Activated CD4-positive, alpha-beta memory T cell treated with anti-CD3 and anti-CD28 coated beads, Interleukin-2, amount 10 ng/mL, durations not matched to agents 7 days and 5 days (primary cell): ENCODE measurements at places on chromosomes 12 and 14. TPM values are rescaled to one million over a fixed set of nuclear protein-coding genes. Genes with fewer than 3 reads are reported as not detected.

DNA sequence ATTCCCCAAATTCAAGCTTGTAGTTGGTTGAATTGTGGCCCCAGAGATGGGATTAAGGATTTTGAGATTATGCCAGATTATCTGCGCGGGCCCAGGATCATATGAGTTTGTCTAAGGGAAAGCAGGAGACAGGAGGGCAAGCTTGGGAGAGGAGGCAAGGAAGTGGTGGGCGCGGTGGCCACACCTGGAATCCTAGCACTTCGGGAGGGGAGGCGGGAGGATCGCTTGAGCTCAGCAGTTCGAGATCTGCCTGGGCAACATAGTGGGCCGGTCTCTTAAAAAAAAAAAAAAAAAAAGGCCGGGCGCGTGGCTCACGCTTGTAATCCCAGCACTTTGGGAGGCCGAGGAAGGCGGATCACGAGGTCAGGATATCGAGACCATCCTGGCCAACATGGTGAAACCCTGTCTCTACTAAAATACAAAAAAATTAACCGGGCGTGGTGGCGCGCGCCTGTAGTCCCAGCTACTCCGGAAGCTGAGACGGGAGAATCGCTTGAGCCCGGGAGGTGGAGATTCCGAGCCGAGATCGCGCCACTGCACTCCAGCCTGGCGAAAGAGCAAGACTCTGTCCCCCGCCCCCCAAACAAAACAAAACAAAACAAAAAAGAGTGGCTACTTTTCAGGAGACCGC, 881 bp upstream of the PUS1 start:
- DNase-seq: no peak

DNA sequence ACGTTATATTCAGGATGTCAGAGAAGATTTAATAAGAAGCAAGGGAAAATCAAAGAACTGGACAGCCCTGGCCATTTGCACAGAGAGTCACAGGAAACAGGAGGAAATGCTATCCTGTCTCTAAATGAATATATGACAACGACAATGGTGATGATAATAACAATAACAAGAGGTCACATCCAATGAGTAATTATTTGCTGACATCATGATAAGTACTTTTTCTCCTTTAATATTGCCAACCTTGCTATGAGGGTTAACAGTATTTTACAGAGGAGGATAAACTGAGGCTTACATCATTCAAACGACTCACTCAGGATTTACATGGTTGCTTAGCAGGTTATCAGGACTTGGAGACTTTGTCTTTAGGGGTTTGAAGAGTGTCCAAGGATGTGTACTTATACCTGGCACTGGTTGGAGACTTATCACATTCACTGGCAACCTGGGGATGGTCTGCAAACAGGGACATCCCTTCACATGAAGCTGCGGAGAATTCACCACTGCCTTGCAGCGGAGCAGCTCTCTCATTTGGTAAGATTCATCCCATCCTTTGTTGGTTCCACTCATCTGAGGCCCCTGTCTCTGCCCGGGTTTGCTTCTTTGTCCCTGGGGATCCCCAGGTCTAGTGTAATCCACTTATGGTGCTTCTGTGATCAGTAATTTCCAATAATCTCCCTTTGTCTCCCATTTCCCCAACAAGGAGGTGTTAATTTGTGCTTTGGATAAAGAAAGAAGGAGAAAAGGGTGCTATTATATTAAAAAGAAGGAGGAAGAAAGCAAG, 637.8 kb downstream of the BCL11B start:
- no peak for DNase-seq

GRCh38 chr12:34605955-34606748, 583.9 kb downstream of the ALG10 start:
- DNase-seq: no peak

- no peak for DNase-seq
Observed at GRCh38 chr12:12254553-12254952, 12.3 kb downstream of the LRP6 start.

GRCh38 chr12:14280921-14281320, 84.6 kb upstream of the ATF7IP start:
- no peak for DNase-seq

- no peak for DNase-seq
Observed at GRCh38 chr12:55445357-55445756, 1.5 kb downstream of the OR6C2 start.

The NOVA1 gene
- not detected for total RNA-seq

DNA sequence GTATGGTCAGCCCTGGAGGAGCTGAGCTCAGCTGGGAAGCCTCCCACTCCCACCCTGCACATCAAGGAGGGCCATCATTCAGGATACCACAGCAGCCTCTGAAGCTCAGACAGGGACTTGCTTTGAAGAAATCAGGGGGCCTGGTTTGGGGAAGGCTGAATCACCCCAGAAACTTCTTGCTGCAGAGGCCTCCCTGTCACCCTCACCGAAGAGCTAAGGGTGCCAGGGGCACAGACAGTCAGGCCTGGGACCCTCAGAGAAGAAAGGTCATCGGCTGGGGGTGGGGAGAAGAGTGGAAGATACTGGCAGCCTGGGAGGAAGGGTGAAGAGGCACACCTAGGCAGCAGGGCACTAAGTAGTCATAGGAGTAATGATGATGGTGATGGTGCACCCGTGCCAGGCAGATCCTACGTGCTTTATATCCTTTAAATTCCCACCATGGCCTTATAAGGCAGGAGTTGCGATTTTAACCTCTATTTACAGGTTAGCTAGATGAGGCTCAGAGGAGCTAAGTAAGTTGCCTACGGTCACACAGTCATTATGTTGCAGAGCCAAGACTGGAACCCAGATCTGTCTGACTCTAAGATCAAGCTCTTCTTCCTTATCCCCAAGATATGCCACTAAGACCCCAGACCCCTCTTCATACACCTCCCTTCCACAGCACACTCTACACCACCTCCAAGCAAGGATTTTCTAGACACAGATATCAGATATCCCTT, 28.5 kb upstream of the PNMA1 start:
- DNase-seq: no peak

The PLEKHH1 gene
- 0.63 TPM for total RNA-seq

DNA sequence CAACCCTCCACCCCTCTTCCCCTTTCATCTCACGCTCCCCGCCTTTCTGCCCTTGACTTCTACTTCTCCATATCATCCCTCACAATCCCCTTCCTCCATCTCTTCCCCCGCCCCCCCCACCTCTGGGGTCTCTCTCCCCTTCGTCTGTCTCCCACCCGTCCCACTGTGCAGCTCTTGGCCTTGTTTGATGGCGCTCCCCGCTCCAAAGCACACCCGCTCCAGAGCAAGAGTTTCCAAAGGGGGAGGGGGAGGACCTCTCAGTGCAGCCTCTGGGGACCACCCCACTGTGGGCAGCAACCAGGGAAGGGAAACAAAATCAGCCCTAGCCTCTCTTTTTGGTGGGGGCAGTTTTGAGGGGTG, 774 bp downstream of the CHGA start:
- no peak for DNase-seq

GRCh38 chr12:111105294-111105693, 184.9 kb upstream of the MYL2 start:
- no peak for DNase-seq

- DNase-seq: no peak
Observed at GRCh38 chr12:42686514-42687172, 97.1 kb upstream of the PRICKLE1 start.

GRCh38 chr12:56785141-56785865, 22.2 kb downstream of the HSD17B6 start:
- no peak for DNase-seq

The CLECL1 gene
- 15.4 TPM for total RNA-seq

DNA sequence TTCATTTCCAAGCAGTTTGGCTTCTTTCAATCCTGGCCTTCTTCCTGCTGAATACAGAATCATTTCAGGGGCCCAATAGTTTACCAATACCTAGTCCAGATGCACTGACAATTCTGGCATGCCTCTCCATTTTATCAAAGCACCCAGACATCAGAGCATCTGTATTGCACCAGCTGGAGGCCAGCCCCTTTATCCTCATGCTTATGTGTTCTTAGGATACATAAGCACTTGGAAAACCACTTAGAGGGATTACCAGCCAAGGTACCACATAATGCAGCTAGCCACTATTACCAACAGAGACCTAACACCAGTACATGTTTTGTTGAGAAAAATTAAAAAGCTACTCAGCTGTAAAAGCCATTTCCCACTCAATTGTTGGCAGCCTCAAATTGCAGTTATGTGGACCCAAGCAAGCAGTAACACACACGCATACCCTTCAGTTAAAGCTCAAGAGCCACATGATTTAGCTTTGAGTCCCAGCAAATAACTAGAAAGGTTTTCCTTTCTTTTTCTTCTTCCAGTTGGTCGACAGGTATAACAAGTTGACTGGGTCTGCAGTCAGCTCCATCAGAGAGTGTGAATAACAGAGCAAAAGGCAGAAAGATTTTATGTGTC, 263.8 kb downstream of the DIO2 start:
- no peak for DNase-seq

The TAS2R7 gene
- total RNA-seq: not detected

DNA sequence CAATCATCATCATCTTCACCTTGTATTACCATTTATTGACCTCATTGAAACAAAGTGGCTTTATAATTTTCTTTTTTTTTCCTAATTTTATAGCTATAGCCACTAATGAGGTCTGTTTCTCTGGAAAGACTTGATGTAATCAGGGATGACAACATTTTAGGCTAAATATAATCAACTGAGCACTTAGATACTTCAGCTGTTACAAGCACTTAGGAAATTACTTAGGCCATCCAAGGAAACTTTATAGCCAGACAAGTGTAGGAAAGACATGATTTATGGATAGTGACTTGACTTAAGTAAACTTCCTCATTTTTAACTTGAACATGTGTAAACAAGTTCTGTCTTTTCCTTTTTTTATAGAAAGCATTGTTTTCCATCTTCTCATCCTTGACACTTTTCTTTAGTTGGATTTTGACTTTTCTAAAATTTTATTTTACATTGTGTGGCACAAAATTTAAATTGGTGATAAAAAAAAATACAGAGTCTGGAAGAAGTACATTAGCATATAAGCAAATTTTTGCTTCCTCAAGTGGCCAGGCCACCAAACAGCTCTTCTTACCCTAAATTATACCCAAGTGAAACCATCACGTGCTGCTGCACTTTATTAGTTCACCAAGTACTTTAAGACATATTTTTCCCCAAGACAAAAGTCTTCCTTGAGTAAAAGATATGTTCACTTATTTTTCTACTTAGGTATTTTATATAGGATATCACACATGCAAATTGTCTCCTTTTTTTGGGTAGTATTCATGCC, 15.1 kb downstream of the CPNE8 start:
- DNase-seq: no peak

GRCh38 chr12:2618291-2618995, 176.3 kb upstream of the FKBP4 start:
- DNase-seq: no peak

GRCh38 chr12:61524851-61525250, 735.4 kb upstream of the USP15 start:
- no peak for DNase-seq

GRCh38 chr12:59040656-59041055, 120.4 kb upstream of the LRIG3 start:
- no peak for DNase-seq

The PSMA6 gene
- 235 TPM for total RNA-seq

DNA sequence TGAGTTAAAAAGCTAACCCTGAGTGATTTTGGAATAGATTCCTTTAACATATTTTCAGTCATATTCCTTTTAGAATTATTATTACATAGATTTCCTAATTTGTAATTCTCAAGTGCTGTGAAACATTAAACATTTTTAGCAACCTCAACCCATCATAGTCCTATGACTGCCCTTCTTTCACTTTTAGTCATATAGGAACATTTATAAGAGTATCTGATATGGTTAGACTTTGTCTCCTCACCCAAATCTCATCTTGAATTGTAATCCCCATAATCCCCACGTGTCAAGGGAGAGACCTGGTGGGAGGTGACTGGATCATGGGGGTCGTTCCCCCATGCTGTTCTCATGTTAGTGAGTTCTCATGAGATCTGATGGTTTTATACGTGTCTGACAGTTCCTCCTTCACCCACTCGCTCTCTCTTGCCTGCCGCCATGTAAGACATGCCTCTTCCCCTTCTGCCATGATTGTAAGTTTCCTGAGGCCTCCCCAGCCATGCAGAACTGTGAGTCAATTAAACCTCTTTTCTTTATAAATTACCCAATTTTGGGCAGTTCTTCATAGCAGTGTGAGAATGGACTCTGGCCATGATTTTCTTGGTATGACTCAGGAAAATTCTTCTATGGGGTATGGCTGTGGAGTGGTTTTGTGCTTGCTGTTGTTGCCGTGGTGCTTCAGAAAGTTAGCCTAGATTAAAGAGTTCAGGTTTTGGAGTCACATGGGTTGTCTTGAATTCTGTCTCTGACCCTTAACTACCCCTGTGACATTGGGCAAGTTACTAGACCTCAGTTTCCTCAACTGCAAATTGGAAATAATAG, 83.9 kb downstream of the FUT8 start:
- DNase-seq: no peak

The EXOC3L4 gene
- total RNA-seq: not detected

GRCh38 chr14:33556382-33557121, 394.3 kb downstream of the EGLN3 start:
- no peak for DNase-seq
